ENCODE measurements at places on chromosomes 5 and 9.

DNA sequence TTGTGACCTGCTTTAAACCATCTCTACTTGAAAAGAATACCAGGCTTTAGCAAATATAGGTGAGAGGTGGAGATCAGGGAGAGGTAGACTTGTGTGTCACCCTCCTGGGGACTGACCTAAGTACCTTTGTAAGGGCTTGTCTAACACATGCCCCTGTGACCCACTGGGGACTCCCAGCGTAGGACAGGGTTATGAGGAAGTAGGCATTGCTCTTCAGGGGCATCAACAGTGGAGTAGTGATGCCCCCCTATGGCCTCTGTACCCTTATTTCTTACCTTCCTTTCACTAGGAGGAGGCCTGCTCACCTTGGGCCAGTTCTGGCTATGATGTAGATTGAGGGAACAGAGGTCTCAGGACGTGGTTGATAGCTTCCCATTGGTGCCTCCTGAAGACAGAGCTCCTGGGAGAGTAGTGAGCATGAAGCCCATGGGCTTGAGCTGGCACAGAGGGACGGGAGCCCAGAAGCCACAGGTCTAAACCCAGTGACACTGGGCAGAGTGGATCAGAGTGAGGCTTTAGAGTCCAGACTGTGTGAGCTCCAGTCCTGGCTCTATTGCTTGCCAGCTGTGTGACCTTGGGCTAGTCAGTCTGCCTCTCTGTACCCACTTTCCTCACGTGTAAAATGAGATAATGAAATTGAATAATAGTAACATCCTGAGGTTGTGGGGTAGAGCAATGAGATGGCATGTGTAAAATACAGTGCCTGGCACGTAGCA is 191.7 kb downstream of the AOPEP start:
- DNase-seq: no peak

- no peak for DNase-seq
These were observed 26.2 kb downstream of the GPR21 start for GRCh38 chr9:123059472-123060220.

DNA sequence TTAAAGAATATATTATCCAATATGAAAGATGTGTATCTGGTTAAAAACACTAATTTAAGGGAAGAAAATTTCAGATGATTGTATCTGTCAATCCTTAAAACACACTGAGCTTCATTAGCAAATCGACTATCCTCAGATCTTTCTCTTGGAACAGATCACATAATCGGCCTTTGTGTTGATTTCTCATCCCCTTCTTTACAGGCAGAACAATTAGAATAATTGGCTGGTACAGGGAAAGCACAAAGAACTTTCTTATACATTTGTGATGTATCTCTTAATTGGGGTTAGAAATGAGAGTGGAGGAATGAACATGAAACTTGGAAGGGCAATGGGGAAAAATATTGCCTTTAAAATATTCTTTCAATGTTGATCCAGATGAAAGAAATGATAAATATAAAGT is 662.1 kb downstream of the TLE4 start:
- no peak for DNase-seq

GRCh38 chr5:161299053-161299452 is 247.5 kb downstream of the GABRB2 start:
- DNase-seq: no peak

GRCh38 chr9:4430432-4431261 is 59.6 kb upstream of the SLC1A1 start:
- no peak for DNase-seq

DNA sequence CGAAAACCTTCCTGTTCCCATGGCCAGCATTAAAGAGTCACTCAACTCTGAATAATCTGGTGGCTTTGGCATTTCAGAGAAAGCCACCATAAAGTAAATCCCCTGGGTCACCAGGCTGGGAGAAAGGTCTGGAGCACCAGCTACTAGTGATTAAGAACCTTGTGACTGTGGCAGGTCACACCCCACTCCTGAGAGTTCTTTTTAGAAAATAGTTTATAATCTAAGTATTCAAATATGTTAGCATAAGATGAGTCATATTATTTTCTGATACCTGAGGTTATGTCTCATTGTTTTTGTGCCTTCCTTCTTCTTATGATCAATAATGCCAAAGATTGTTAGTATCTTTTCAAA is 351.7 kb downstream of the ARRDC3 start:
- no peak for DNase-seq

- no peak for DNase-seq
These were observed 4.5 kb downstream of the FBXW5 start for GRCh38 chr9:136939996-136940525.

DNA sequence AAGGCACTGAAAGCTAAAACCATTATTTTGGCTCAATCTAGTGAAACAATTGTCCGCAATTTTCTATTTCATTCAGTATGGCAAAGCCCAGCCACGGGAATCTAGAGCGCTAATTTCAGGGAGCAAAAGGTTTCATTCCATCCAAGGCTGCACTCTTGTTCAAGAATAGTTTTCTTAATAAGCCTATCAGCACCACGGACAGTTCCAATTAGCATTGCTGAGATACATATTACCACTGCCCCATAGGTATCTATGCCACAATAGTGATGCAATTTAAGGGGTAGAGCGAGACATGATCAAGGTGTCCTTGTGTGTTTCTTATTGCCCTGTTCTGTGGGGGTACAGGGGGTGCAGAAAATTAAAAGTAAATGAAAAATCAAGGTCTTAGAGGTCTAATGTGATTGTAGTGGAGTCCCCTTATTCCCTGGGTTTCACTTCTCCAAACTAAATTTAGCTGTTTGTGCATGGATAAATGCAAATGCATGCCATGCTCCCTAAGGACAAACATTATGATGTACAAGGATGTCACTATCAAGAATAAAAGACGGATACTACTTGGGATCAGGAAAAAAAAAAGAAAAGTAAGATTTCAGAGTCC is 45.5 kb downstream of the SPOCK1 start:
- DNase-seq: no peak

- DNase-seq: no peak
These were observed 266.6 kb downstream of the PIK3R1 start for GRCh38 chr5:68482199-68482598.
